Sigmoid colon (tissue), 7 donors: ENCODE measurements at places on chromosomes 3 and 15. TPM values are rescaled to one million over a fixed set of nuclear protein-coding genes. Genes with fewer than 3 reads are reported as not detected.

DNA sequence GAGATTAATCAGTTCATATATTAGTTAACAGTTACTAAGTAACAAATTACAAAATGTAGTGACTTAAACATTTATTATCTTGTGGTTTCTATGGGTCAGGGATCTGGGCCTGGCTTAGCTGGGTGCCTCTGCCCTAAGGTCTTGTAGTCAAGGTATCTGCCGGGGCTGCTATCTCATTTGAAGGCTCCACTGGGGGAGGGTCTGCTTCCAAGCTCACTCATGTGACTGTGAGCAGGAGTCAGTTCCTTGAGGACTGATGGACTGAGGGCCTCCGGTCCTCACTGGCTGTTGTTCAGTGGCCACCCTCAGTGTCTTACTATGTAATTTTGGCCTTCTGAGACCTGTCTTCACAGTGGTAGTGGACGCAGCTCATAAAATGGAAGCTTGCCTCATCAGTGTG is 135.9 kb upstream of the PLXNA1 start:
- peaks cover 16% of the 10 kb centered on the region for H3K4me1 ChIP-seq
- no peak overlapping the region for H3K27ac ChIP-seq
- H3K27me3 ChIP-seq = no peaks in the 10 kb centered on the region
- no peak overlapping the region for H3K4me3 ChIP-seq

DNA sequence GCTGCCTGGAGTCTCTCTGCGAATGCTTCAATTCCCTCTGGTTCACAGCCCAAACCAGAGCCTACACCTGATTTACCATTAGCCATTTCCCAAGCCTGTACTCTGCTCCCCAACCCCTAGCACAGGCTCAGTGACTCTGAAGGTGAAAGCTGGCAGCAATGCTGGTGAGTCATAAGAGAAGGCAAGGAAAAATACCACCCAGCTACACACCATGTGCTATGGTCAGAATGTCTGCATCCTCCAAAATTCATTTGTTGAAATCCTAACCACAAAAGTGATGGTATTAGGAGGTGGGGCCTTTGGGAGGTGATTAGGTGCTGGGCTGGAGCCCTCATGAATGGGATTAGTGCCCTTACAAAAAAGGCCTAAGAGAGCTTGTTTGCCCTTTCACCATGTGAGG is 117.1 kb upstream of the TJP1 start:
- no peaks in the 10 kb centered on the region for H3K27me3 ChIP-seq
- DNase-seq = no peak
- H3K27ac ChIP-seq = no peak overlapping the region
- H3K36me3 ChIP-seq = no peaks in the 10 kb centered on the region

DNA sequence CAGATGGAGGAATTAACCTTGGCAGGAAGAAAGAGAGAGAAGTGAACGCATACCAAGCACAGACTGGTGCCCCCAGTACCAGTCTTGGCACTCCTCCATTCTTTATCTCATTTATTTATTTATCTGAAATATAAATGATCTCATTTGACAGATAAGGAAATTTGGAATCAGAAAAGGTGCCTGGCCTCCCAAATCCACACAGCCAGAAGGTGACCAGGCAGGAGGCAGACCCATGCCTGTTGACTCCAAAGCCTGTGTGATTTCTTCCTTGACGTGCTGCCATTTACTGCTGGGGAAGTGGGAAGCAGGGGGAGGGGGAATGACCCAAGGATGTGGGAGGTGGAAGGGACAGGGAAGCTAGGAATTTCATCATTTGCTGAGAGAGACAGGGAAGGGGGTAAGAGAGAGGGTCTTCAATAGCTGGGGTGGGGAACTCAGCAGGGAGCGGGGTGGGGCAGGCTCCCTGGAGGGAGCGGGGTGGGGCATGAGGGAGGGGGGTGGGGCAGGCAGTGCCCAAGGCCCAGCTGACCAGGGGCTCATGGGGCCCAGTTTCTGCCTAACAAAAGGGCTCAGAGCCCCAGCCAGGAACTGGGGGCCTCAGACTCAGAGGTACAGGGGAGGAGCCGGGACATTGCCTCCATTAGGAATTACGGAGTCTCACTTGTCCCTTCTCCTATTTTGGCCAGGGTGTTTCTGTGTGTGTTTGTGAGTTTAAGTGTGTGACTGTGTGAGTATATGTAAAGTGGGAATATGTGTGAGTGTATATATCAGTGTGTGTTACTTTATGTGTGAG is 63.0 kb downstream of the MINAR1 start:
- no peaks in the 10 kb centered on the region for H3K27me3 ChIP-seq
- no peak overlapping the region for H3K4me3 ChIP-seq
- no peak overlapping the region for H3K27ac ChIP-seq

GRCh38 chr3:168060317-168060716 is 35.4 kb downstream of the GOLIM4 start:
- peaks cover 8% of the 10 kb centered on the region for H3K4me1 ChIP-seq
- no peaks in the 10 kb centered on the region for H3K27me3 ChIP-seq
- H3K27ac ChIP-seq = no peak overlapping the region
- no peak overlapping the region for H3K4me3 ChIP-seq

- no peaks in the 10 kb centered on the region for H3K27me3 ChIP-seq
- H3K36me3 ChIP-seq = no peaks in the 10 kb centered on the region
- DNase-seq = no peak
- no peak overlapping the region for H3K4me3 ChIP-seq
These were observed 386.5 kb upstream of the CFAP20DC start for GRCh38 chr3:59436164-59436958.

DNA sequence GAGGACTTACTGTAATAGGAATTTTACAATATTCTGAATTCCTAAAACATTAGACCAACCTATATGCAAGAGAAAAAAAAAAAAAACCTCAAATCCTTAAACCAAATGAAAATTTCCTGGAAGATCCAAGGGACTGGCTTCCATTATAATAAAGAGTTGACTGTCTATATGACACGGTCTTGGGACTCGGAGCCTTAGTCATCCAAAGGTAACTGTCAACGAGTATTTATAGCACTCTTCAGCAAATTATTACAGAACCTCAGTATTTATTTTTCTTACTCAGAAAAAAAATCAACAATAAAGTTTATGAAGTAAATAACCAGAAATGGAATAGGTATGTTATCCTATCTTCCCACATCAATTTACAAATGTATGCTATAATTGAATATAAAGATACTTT is 66.0 kb downstream of the TTBK2 start:
- no peaks in the 10 kb centered on the region for H3K27me3 ChIP-seq
- DNase-seq = no peak
- no peak overlapping the region for H3K4me3 ChIP-seq

The KAT2B gene
- 27.2 TPM for total RNA-seq

The AHSG gene
- total RNA-seq = not detected

The SLC7A14 gene
- 0.82 TPM for total RNA-seq
